ENCODE measurements at places on chromosomes 6 and 20.
A peak's percentile ranks its signal among the peaks of the same experiment; 100 is the strongest.

- peak; percentile 10 for DNase-seq
Measured at GRCh38 chr6:44667668-44668390, 280.3 kb downstream of the CDC5L start.

- no peak for DNase-seq
Measured at GRCh38 chr6:167266830-167267555, 24.1 kb upstream of the UNC93A start.

DNA sequence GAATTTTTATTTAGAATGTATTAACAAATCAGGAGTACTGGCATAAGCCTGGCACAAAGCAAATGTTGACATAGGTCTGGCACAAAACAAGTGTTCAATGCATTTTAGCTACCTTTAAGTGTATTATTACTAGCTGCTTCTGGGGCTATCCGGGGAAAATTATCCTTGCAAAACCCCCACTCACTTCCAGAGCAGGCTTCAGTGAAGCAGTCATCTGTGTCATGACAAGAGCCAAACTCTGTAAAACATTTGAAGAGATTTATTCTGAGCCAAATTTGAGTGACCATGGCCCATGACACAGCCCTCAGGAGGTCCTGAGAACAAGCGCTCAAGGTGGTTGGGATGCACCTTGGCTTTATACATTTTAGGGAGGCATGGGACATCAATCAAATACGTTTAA is 6.4 kb upstream of the TRIM38 start:
- DNase-seq, result no peak

- DNase-seq, result no peak
Measured at GRCh38 chr20:63403403-63404105, 42.4 kb upstream of the CHRNA4 start.

Measured in activated T-cell treated with anti-CD3 and anti-CD28 coated beads for 4 hours (primary cell).